ENCODE measurements at places on chromosomes 4 and X.

DNA sequence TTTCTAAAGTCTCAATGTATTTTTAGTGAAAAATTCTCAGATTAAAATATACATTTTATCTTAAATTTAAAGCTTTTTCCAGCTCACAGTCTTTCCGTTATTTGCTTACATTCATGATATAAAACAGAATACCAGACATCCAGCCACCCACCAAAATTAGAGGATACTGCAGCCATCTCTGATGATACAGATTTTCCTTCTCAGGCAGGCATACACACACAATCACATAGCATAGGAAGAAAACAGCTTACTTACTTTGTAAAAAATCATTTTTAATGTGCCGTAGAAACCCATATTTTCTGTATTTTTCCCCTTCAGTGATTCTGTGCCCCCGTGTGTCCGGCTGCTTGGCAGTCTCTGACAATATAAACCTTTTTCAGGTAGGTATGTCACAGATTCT, 183.7 kb downstream of the FBXW7 start:
- DNase-seq = no peak

- no peak for DNase-seq
These were observed 818.7 kb downstream of the PCDH7 start for GRCh38 chr4:31538877-31539276.

GRCh38 chr4:11037637-11038036, 353.1 kb upstream of the CLNK start:
- DNase-seq = no peak

GRCh38 chr4:176320976-176321361, 1.2 kb downstream of the SPCS3 start:
- DNase-seq = no peak

- DNase-seq = peak; percentile 24
These were observed 171.0 kb upstream of the RPS6KA3 start for GRCh38 chrX:20437683-20438082.

DNA sequence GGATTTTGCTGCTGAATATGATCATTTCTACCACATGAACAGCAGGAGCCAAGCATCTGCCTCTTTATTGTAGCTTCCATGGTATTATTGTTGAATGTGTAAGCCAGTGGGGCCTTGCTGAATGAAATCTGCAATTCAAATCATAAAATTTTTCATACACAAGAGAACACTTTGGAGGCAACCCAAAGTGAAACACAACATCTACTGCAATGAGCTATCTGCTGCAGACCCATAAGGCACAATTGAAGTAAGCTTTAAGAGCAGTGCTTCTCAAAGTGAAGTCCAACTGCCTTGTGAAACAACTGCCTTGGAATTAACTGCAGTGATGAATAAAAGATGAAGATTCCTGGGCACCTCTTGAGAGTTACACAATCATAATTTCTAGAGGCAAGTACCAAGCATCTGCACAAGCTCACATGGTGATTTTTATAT, 626.3 kb upstream of the INTU start:
- DNase-seq = no peak

DNA sequence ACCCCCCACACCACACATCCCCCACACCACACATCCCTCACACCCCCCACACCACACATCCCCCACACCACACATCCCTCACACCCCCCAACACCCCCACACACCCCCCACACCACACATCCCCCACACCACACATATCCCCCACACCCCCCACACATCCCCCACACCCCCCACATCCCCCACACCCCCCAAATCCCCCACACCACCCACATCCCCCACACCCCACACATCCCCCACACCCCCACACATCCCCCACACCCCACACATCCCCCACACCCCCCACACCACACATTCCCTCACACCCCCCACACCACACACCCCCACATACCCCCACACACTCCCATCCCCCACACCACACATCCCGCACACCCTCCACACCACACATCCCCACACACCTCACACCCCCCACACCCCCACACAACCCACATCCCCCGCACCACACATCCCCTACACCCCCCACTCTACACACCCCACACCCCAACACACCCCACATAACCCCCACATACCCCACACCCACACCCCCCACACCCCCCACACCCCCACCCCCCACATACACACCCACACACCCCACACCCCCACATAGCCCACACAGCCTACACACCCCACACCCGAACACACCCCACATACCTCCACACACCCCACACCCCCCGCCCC, 172.9 kb downstream of the DCLK2 start:
- DNase-seq = no peak
